ENCODE measurements at places on chromosomes 5 and 9.

DNA sequence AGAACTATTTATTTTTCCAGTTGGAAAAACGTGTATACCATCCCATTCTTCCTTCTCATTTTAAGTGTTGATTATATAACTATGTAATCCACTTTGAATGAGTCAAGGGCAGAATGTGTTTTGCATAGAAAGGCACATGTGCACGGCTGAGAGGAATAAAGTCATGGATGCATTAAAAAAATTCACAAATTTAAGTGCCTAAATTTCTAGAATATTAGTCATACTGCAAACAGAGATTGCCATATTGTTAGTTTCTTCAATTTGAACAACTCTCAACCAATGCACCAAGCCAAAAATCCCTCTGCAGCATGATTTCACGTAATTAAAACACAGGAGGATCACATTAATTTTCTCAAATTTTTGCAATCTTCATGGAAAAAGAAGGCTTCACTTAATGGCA, 166.3 kb downstream of the MPDZ start:
- DNase-seq, result no peak

- DNase-seq, result peak; percentile 1
These were observed 109.1 kb downstream of the CDH10 start for GRCh38 chr5:24535646-24536045.

DNA sequence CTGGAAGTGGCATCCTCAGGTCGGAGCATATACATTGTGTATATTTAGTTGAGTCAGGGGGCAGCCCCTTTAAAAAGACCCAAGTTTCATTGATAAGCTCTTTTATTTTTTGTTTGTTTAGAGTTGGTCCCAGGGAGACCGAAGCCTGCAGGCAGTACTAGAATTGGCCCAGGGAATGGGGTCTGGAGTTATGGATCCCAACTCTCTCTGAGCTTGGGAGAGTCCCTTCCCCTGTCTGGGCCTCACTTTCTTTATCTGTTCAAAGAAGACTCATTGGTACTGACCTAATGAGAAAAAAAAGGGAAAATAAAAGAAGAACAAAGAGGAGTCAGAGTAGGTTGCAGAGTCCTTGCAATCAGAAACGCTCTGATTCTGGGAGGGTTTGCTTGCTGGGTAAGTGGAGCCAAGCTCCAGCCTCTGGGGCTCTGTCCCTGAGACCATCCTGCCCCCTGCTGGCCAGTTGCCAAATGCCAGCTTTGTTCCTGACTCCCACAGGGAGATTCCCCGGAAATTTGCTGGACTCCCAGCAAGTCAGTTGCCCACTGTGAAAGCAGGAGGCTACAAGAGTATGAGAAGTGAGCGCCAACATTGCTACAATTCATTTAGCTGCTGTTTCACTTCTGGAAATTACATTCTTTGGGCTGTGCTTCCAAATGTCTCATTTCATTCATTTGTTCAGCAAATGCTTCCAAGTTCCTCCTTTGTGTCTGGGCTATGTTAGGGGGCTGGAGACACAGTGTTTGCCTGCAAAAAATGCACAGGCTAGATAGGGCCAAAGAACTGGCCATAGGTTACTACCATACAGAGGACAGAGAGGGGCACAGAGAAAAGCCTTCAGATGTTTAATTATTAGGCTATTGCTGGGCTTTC, 156.2 kb downstream of the MELK start:
- peak; percentile 77 for DNase-seq

- no peak for DNase-seq
These were observed 67.5 kb upstream of the RAPGEF1 start for GRCh38 chr9:131807144-131807983.

GRCh38 chr5:91076138-91076537, 307.0 kb downstream of the ARRDC3 start:
- peak; percentile 68 for DNase-seq

GRCh38 chr9:120868676-120869359, 8.2 kb downstream of the PHF19 start:
- no peak for DNase-seq

DNA sequence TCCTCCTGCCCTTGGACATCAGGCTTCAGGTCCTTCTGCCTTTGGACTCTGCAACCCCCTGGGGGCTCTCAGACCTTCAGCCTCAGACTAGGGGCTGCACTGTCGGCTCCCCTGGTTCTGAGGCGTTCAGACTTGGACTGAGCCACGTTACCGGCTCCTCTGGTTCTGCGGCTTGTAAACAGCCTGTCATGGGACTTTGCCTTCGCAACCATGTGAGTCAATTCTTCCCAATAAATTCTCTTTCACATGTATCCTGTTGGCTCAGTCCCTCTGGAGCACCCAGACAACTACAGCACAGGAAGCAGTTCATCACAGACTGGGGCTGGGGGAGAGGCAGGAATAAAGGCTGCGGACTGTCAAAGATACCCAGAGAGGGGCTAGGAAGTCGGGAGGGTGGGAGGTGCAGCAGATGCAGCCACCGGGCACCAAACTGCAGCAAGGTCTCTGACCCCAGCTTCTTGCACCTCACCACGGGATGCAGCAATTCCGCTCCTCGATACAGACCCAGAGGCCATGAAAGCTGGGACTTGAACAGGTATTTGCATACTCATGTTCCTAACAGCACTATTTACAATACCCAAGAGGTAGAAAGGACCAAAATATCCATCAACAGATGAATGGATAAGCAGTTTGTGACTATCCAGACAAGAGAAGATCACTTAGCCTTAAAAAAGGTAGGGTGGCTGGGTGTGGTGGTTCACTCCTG, 100.8 kb downstream of the COL23A1 start:
- no peak for DNase-seq

GRCh38 chr9:16986556-16986955, 116.1 kb upstream of the BNC2 start:
- DNase-seq, result no peak

- DNase-seq, result no peak
These were observed 379.1 kb downstream of the ENC1 start for GRCh38 chr5:74261421-74261820.

GRCh38 chr5:124643336-124643735, 103.1 kb downstream of the ZNF608 start:
- no peak for DNase-seq

DNA sequence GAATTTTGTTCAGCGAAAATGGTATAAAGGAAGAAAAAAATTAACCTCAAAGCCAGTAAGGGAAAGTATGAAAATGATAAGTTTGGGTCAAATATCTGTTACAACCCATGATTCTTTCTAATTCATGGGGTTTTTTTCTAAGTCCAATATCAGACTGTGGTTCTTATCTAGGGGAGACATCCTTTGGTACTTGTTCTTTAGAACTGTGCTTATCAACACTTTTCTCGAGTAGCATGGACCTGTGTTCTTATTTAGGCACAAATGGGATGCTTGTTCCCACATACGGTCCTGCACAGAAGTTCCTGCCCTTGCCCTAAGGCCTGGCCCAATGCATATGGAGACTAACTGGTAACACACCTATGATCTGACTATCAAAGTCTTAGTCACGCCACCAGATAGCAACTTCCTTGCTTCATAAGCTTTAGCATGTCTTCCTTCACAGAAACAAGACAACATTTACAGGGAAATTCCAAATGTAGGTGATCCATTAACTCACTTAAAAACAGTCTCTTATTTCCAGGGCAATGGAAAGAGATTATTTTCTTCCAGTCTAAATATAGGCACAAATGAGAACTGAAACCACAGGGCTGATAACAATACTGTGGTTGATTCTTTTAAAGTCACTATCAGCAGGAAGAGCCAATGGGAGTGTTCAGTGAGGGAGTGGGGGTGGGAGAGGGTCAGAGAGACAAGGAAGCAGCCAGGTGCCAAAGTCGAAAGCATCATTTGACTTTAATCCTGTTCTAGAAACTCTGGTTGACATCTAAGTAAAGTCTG, 268.8 kb upstream of the ANKRD55 start:
- DNase-seq, result no peak

- DNase-seq, result no peak
These were observed 4.6 kb downstream of the ADAMTSL2 start for GRCh38 chr9:133538851-133539833.

- no peak for DNase-seq
These were observed 194.4 kb downstream of the TAF11L14 start for GRCh38 chr5:17828681-17829080.

- no peak for DNase-seq
These were observed 272.7 kb downstream of the ADAMTSL1 start for GRCh38 chr9:18746631-18747030.

GRCh38 chr9:71582347-71582746, 186.0 kb downstream of the CEMIP2 start:
- no peak for DNase-seq

GRCh38 chr5:139926797-139927503, 116.1 kb downstream of the NRG2 start:
- DNase-seq, result no peak

GRCh38 chr9:121885345-121885901, 207.7 kb downstream of the TTLL11 start:
- DNase-seq, result peak; percentile 88

GRCh38 chr5:69224520-69224919, 10.2 kb upstream of the CDK7 start:
- DNase-seq, result no peak

DNA sequence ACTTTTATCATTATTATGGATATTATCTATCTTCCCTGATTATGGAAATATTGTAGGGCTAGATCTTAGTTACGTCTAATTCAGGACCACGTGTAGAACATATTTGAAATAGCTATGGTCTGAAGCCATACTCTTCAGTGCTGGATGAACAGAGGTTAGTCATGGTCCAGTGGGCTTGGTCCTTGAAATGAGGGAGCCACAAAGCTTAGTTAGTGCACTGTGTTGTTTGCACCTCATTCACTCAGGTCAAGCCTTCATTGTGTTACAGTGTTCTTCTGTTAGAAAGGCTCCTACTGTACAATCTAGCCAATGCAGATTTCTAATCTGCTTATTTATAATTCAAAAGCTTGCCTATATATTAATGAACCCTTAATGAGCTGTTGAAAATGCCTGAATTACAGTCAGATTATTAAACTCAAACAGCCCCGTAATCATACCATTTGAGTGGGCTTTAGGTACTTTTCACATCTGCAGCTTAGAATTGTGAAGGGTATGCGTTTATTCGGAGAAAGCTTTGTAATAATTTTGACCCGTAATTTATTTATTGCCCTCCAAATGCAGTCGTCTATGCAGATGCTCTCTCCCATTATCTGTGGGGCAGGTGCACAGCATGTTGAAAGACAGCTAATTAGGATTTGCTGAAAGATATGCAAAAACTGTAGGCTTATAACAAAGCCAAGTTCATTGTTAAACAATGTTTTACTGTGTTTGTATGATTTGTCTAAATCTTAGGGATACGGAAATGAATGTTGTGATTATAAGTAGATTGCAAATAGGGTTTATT, 164.9 kb downstream of the PBX3 start:
- DNase-seq, result peak; percentile 34

- peak; percentile 37 for DNase-seq
These were observed 60.5 kb downstream of the SIL1 start for GRCh38 chr5:139137697-139138096.

GRCh38 chr9:136170006-136170901, 34.7 kb downstream of the LHX3 start:
- DNase-seq, result no peak

DNA sequence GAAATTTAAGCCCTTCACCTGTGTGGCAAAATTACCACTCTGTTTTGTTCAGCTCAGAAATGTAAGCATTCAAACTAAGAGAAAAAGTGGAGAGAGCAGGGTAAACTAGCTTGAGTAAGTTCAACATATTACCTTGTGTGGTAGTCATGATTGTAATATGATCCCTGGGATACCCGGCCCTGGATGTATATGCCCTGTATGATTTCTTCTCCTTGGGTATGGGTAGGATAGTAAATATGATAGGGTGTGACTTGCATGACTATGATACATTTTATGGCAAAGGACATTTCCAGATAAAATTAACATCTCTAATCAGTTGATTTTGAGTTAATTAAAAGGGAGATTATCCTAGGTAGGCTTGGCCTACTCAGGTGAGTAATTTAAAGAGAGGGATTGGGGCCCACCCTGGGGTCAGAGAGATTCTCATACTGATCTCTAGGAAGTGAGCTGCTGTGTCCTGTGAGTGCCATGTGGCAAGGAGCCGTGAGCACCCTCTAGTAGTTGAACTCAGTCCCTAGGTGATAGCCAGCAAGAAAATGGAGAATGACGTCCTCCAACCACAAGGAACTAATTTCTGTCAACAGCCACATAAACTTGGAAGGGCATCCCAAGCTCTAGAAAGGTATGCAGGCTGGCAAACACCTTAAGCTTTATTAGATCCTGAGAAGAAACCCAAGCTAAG, 62.2 kb upstream of the ANXA1 start:
- no peak for DNase-seq

- no peak for DNase-seq
These were observed 196.7 kb downstream of the TENT4A start for GRCh38 chr5:6909901-6910300.

DNA sequence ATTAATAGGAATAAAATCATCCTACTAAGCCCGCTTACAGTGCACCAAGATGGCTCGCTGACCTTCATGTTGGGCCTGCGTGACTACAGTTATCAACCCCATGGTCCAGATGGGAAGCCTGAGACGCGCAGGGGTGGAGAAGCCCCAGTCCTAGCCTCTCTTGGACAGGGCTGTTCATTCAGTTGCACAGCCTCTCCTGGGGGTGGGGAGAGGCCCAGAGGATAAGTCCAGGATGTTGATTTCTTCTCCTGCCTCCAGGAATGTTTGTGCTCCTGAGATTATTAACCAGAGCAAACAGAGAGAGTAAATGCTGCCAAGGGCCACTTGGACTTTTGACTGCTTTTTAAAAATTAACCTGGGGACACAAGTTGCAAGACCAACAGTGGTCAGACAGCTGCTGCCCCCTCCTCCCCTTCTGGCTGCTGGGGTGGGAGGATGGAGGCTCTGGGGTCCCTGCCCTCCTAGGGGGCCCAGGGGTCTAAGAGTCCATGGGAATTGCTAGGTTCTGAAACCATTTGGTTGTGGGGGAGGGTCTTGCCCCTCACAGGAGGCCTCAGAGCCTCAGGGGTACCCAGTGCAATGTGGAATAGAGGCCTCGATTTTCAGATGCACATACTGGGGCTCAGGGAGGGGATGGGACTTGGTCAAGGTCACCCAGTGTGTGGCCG, 2.8 kb upstream of the AMBP start:
- DNase-seq, result no peak

DNA sequence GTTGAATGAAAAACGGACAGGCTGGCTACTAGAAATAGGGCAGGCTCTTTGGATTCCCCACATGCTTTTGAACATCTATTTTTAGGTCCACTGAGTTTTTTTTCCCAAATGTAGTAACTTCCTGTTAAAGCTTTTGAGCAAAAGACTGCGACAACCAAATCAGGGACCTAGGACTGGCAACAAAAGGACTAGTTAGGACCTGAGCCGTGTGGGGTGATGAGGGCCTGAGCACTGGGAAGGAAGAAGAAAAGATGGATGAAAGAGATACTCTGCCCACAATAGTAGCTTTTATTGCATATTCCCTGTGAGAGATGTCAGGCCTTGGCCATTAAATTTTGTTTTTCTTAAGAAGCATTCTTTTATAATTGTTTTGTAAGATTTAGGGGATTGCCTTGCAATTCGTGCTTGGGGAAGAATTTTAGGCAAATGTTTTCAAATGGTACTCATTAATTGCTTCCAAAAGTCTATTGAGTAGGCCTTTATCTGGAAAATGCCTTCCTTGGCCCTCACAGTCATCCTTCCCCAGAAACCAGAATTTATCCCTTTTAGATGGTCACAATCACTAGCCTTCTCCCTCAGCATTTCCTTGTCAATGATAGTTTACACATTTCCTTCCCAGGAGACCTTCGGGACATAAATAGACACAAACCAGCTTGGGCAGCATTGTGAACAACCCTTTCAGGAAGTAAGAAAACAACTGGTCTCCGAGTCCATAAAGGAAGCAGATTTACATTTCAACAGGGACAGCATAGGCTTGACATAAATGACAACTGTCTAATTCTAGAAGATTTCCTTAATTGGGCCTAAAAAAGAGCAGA, 166.5 kb downstream of the RMI1 start:
- DNase-seq, result no peak

All from M059J (cell line).